ENCODE measurements at places on chromosomes 5 and 9.

DNA sequence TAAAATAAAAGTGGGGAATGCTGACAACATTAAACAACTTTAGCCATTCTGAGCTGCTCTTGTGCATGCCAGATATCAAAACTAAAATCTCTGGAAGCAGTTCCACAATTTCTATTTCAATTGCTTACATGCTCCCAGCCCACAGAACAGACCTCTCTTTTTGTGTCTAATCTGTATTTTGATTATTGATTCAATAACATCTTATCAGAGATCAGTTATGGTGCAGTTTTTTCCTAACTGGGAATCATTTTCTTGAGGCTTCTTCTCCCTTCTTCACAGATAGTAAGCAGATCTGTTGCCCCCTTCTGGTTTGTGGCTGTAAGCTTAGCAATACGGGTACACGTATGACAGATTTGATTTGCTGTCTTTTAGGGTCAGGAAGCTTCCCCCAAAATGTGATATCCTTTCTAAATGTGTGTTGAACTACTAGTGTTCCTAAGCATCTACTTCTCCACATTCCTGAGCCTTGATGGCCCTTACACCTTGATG, 39.4 kb downstream of the MRPS27 start:
- no peak for DNase-seq

- DNase-seq: no peak
These were observed 812 bp downstream of the SREK1 start for GRCh38 chr5:66144834-66145390.

DNA sequence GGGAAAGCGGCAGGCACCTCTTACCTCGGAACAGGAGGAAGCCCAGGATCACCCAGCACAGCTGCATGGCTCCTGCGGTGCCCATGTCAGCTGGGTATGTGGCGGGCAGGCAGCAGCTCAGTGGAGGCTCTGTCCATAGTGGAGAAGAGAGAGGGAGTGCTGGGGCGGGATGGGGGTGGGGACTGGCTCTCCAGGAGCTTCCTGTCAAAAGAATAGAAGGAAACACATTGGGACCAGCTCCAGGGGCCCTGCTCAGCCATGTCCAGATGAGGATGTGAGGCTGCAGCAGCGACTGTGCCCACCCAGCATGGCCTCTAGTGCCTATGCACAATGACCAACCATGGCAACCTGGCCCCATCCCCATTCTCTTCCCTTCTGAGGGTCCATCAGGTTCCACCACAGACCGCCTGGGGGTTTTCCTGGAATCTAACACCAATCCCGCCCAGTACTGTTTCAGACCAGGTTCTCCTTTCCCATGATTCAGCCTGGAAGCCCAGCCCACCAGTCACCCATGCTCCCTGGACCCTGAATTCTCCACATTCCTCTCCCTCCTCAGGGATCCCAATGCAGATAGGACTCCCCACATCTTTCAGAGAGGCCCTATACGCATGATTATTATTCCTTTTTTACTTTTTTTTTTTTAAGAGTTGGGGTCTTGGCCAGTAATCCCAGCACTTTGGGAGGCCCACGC, at the start of gene ECSCR:
Gene ECSCR, minus strand, starts transcription at position 158 of the 691 bp plus-strand sequence. Its CDS starts 73 bp downstream, at position 85.
- DNase-seq: no peak

- DNase-seq: no peak
These were observed 2295.0 kb upstream of the ACO1 start for GRCh38 chr9:30089428-30089827.

GRCh38 chr9:70105147-70105546, 61.5 kb downstream of the MAMDC2 start:
- DNase-seq: no peak

- DNase-seq: no peak
These were observed 38.1 kb upstream of the ZCCHC7 start for GRCh38 chr9:37082214-37082765.

DNA sequence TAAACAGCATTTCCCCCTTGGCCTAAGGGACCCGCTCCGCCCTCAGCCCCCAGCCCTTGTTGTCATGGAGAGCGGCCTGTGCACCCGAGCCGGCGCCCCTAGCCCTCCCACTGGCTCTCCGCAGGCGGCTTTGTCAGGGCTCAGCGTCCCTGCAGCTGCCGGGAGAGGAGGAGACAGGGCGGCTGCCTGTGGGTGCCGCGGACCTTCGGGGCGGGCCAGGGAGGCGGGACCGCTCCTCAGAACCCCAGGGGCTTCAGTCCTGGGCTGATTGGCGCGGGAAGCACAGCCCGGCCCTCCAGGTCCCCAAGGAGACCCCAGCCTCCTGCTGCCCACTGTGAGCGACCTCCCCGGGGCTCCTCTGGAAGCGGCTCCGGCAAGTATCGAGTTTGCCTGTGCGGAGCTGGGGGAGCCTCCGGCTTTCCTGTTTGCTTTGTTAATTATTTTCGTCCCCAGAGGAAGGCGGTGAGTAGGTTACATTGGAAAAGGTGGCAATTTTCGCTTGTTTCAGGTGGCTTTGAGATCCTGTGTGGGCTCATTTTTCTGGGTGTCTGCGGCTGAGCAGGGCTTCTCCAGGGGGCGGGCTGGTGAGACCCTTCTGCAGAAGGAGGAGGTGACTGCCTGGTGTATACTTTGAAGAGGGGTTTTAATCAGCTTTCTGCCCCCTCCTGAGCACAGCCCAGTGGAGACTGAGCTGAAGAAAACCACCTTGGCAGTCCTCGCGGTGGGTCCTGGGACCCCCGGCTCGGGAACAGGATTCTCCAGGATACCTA, at the start of gene FGD3:
Gene FGD3, plus strand, starts transcription at position 256 of the 770 bp plus-strand sequence. CDS start 28,734 bp downstream, outside the sequence.
- peak; percentile 42 for DNase-seq

DNA sequence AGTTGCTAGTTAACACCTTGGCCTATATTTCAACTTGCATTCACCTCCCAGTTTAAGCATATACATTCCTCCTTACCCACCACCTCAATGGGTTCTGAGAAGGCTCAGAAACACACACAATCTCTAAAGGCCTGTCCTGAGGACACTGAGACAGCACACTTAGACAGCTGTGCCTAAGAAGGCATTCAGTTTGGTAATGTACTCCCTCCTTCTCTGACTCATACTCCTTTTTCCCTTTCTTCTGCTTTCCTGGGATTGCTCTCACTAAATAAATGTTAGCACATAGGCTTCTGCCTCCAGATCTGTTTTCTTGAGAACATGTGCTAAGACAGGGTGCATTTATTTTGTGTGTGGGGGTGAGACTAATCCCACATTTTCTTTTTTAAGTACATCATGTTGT, 456.8 kb upstream of the CDH6 start:
- DNase-seq: no peak

All from ureter (tissue), 1 donor.